ENCODE measurements at places on chromosomes 4 and X.
A peak's percentile ranks its signal among the peaks of the same experiment; 100 is the strongest.

DNA sequence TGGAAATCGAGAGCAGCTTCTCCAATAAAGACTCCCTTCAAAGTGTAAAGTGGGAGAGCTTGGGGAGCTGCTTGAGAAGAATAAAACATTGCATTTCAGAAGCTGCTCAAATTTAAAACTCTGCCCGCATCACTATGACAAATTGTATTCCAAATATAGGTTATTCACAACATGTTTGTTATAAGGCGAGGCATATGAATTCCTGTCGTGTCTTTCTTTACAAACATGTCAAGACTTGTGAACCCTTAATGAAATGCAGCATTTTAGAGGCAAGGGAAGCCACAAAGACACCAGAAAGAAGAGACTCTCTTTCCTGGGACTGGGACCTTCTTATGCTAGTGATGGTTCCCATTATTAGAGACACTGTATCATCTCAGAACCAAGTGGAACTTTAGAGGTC lies 311.2 kb downstream of the DHX15 start:
- no peak overlapping the region for H3K27ac ChIP-seq
- no peak for DNase-seq
- no peaks in the 10 kb centered on the region for H3K36me3 ChIP-seq
- no peak overlapping the region for H3K4me3 ChIP-seq
- no peaks in the 10 kb centered on the region for H3K27me3 ChIP-seq

- no peak overlapping the region for H3K4me3 ChIP-seq
- no peak for DNase-seq
- no peak overlapping the region for H3K27ac ChIP-seq
- no peaks in the 10 kb centered on the region for H3K27me3 ChIP-seq
- peaks cover 16% of the 10 kb centered on the region for H3K4me1 ChIP-seq
- H3K36me3 ChIP-seq, result no peaks in the 10 kb centered on the region
Observed at GRCh38 chr4:78659264-78659663, 107.7 kb downstream of the ANXA3 start.

GRCh38 chrX:19958552-19959486 lies 32.0 kb downstream of the BCLAF3 start:
- H3K36me3 ChIP-seq, result peaks cover 4% of the 10 kb centered on the region
- no peaks in the 10 kb centered on the region for H3K4me1 ChIP-seq
- DNase-seq, result no peak
- H3K27me3 ChIP-seq, result no peaks in the 10 kb centered on the region

DNA sequence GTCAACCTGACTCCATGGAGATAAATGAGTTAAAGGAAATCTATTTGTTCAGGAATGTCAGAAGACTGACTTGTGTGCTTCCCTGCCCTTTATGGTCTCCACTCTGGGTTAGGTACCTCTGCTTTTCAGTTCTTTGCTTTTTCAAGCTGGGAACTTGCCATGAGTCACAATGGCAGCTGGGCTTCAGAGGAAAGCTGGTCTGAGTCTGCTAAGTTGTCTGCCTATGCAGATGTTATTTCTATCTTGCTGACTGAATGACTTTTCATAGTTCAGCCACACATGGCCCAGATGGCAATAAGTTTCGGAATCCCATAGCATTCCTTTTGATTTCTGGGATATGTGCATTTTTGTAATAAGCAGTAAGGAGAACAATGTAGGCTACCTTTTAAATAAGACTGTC lies 337.9 kb upstream of the FGF13 start:
- no peak overlapping the region for H3K27ac ChIP-seq
- no peak overlapping the region for H3K4me3 ChIP-seq
- no peak for DNase-seq
- no peaks in the 10 kb centered on the region for H3K36me3 ChIP-seq

GRCh38 chr4:101158134-101158482 lies 189.2 kb downstream of the PPP3CA start:
- no peak overlapping the region for H3K4me3 ChIP-seq
- H3K27me3 ChIP-seq, result no peaks in the 10 kb centered on the region
- H3K4me1 ChIP-seq, result no peaks in the 10 kb centered on the region
- no peak for DNase-seq
- H3K36me3 ChIP-seq, result no peaks in the 10 kb centered on the region

- no peaks in the 10 kb centered on the region for H3K4me1 ChIP-seq
- H3K36me3 ChIP-seq, result no peaks in the 10 kb centered on the region
- DNase-seq, result no peak
- no peak overlapping the region for H3K27ac ChIP-seq
- no peaks in the 10 kb centered on the region for H3K27me3 ChIP-seq
Observed at GRCh38 chr4:78510681-78511080, 40.9 kb upstream of the ANXA3 start.

- H3K36me3 ChIP-seq, result no peaks in the 10 kb centered on the region
- DNase-seq, result no peak
- H3K27me3 ChIP-seq, result no peaks in the 10 kb centered on the region
- H3K4me1 ChIP-seq, result no peaks in the 10 kb centered on the region
- no peak overlapping the region for H3K27ac ChIP-seq
Observed at GRCh38 chr4:16608123-16608522, 290.3 kb downstream of the LDB2 start.

- H3K36me3 ChIP-seq, result no peaks in the 10 kb centered on the region
- no peak overlapping the region for H3K27ac ChIP-seq
- no peak for DNase-seq
- H3K4me3 ChIP-seq, result no peak overlapping the region
Observed at GRCh38 chr4:103634236-103634635, 85.5 kb downstream of the TACR3 start.

- no peaks in the 10 kb centered on the region for H3K27me3 ChIP-seq
- H3K36me3 ChIP-seq, result peaks cover 7% of the 10 kb centered on the region
- no peak overlapping the region for H3K4me3 ChIP-seq
Observed at GRCh38 chrX:72107320-72107719, 24.4 kb downstream of the RTL5 start.

DNA sequence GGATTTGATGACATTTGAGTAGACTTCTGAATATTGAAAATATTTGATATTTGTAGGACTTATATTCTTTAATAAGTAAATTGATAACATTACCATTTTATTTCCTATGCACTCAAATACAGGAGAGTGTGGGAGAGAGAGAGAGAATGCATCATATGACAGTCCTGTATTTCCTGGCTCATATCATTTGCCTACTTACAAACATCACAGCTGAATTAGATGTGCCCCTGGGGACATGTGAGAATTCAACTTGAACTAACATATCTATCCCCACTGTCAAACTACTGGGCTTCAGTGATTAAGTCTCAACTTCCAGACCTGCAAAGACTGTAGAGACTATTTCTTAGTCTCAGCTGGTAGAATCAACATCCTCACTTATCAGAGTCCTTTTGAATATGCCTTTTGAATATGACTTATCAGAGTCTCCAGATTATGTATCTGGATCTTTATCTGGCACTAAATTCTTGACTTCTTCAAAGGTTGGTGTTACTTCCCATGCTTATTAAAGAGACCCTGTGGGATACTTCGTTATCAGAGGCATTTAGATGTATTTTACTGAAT lies 75.5 kb downstream of the PABPC4L start:
- H3K27me3 ChIP-seq, result no peaks in the 10 kb centered on the region
- no peak for DNase-seq
- H3K36me3 ChIP-seq, result no peaks in the 10 kb centered on the region
- no peak overlapping the region for H3K4me3 ChIP-seq

- no peaks in the 10 kb centered on the region for H3K27me3 ChIP-seq
- DNase-seq, result no peak
- no peak overlapping the region for H3K4me3 ChIP-seq
- no peaks in the 10 kb centered on the region for H3K36me3 ChIP-seq
Observed at GRCh38 chr4:85391589-85392410, 83.2 kb upstream of the ARHGAP24 start.

- DNase-seq, result no peak
- no peaks in the 10 kb centered on the region for H3K36me3 ChIP-seq
- H3K27ac ChIP-seq, result no peak overlapping the region
- H3K27me3 ChIP-seq, result no peaks in the 10 kb centered on the region
- H3K4me3 ChIP-seq, result no peak overlapping the region
Observed at GRCh38 chr4:71156616-71157015, 163.2 kb downstream of the DCK start.

- no peaks in the 10 kb centered on the region for H3K36me3 ChIP-seq
- H3K27me3 ChIP-seq, result no peaks in the 10 kb centered on the region
- peaks cover 16% of the 10 kb centered on the region for H3K4me1 ChIP-seq
- H3K27ac ChIP-seq, result peak overlapping the region; percentile 29
Observed at GRCh38 chrX:153614818-153615217, 15.9 kb upstream of the CCNQ start.

- peaks cover 29% of the 10 kb centered on the region for H3K4me1 ChIP-seq
- peaks cover 6% of the 10 kb centered on the region for H3K36me3 ChIP-seq
- H3K4me3 ChIP-seq, result no peak overlapping the region
Observed at GRCh38 chrX:47585273-47585672, 3.0 kb downstream of the TIMP1 start.

GRCh38 chr4:112807083-112807482 lies 170.1 kb downstream of the LARP7 start:
- no peaks in the 10 kb centered on the region for H3K36me3 ChIP-seq
- H3K4me3 ChIP-seq, result no peak overlapping the region
- H3K27ac ChIP-seq, result no peak overlapping the region
- H3K4me1 ChIP-seq, result no peaks in the 10 kb centered on the region
- DNase-seq, result no peak

DNA sequence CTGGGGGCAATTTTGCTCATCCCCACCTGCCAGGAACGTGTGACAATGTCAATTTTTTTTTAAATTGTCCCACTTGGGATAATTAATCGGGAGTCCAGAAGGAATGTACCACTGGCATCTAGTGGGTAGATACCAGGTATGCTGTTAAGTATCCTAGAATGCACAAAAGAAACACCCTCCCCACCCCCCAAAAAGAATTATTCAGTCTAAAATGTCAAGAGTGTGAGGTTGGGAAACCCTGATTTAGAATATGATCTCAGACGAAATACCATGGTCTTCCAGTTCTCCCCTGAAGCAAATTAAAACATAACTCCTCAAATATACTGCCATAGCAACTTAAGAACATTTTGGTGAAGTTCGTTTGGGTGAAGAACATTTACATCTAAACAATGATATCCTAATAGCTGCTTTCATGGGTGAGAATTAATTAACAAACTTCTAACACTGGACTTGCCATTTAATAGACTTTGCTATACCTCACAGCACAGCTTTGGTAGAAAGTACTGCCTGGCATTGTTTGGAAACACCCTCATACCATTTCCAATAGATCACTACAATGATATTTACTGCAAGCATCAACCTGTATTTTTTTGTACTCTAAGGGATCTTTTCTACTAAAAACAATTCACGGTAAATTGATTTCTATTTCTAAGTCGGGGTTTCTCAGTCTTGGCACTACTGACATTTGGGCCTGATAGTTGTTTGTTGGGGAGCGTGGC lies 36.5 kb downstream of the SH3RF1 start:
- no peak overlapping the region for H3K4me3 ChIP-seq
- H3K27me3 ChIP-seq, result no peaks in the 10 kb centered on the region
- no peaks in the 10 kb centered on the region for H3K36me3 ChIP-seq
- H3K27ac ChIP-seq, result no peak overlapping the region

GRCh38 chrX:152989292-152989658 lies 4.6 kb downstream of the PNMA5 start:
- no peaks in the 10 kb centered on the region for H3K27me3 ChIP-seq
- H3K4me3 ChIP-seq, result peak overlapping the region; percentile 33
- H3K36me3 ChIP-seq, result no peaks in the 10 kb centered on the region
- H3K4me1 ChIP-seq, result peaks cover 29% of the 10 kb centered on the region
- H3K27ac ChIP-seq, result no peak overlapping the region

DNA sequence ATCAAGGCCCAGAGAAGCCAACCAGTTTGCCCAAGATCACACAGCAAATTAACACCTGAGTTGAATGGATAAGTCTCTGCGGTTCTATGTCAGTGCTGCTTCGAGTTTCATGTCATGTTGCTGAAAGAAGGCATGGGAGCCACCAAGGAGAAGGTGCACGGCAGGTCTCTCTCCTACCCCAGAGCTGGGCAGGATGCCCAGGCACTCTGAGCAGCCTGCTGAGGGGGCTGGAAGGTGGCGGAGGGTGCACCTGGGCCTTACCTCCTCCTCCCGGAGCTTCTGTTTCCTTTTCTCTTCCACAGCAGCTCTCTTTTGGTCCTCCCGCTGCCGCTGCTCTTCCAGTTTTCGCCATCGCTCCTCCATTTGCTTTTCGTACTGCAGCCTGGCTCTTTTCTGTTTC lies 53.6 kb downstream of the MAP7D2 start:
- H3K36me3 ChIP-seq, result no peaks in the 10 kb centered on the region
- H3K4me3 ChIP-seq, result no peak overlapping the region
- peaks cover 4% of the 10 kb centered on the region for H3K4me1 ChIP-seq
- no peak overlapping the region for H3K27ac ChIP-seq
- no peak for DNase-seq
- H3K27me3 ChIP-seq, result no peaks in the 10 kb centered on the region

GRCh38 chr4:26464420-26465095 lies 25.7 kb downstream of the CCKAR start:
- H3K36me3 ChIP-seq, result no peaks in the 10 kb centered on the region
- DNase-seq, result no peak
- H3K27me3 ChIP-seq, result no peaks in the 10 kb centered on the region

DNA sequence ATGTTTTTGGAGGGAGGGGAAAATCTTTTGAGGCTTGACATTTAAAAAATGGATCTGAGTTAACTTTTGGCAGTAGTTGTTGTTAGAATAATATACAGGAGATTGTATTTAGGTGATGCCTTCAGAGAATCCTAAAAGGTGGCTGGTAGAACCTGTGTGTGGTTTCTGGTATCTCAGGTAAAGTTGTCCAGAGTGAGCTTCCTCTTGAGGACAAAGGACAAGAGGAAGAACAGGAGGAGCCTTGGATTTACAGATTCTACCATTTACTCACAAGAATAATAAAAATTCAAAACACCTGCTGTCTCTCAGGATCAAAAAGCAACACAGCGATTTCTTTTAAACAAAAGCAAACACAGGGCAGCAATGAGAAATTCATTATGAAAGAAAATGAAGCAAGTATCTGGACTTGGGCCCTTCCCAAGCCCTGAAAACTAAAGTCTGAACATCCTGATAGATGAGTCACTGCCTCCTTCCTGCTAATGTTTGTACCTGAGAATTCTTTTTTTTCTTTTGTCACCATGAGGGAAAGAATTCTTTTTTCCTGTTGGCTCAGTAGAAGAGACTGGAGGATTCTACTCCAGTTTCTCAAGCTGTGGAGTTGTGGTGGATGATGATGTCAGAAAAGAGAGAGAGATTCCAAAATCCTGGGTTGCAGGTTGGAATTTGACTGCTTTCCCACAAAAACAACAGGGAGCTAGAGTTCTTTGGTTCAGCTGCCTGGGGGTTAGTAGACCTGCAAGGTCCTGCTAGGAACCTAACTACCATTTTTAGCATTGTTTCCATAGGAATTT lies 31.5 kb upstream of the RAPGEF2 start:
- no peaks in the 10 kb centered on the region for H3K36me3 ChIP-seq
- H3K4me3 ChIP-seq, result no peak overlapping the region
- no peaks in the 10 kb centered on the region for H3K4me1 ChIP-seq
- no peaks in the 10 kb centered on the region for H3K27me3 ChIP-seq
- DNase-seq, result no peak
- H3K27ac ChIP-seq, result no peak overlapping the region

- H3K27me3 ChIP-seq, result peaks cover 6% of the 10 kb centered on the region
- H3K27ac ChIP-seq, result no peak overlapping the region
- H3K4me3 ChIP-seq, result no peak overlapping the region
- no peaks in the 10 kb centered on the region for H3K36me3 ChIP-seq
Observed at GRCh38 chr4:8696369-8697127, 104.0 kb downstream of the CPZ start.

DNA sequence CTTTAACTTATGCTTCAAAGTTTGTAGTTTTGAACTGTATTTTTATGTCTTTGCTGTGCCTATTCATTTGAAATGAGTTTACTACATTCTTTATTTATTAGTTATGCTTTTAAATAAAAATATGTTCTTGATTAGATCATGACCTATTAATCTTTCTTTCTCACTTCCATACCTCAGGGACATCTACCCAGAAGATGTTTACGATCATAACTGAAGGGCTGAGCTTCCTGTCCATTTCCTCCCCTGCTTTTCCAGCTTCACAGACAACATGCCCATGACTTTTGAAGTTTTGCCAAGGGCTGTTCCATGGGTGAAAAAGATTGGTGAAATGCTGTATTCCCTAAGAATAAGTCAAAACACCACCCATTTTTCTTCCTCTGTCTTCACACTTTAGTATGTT lies 99.7 kb upstream of the DDIT4L start:
- no peaks in the 10 kb centered on the region for H3K36me3 ChIP-seq
- DNase-seq, result no peak
- no peak overlapping the region for H3K27ac ChIP-seq
